ENCODE measurements at places on chromosomes 4 and X.

- no peak for DNase-seq
Observed at GRCh38 chrX:40009462-40009851, 88.3 kb downstream of the BCOR start.

DNA sequence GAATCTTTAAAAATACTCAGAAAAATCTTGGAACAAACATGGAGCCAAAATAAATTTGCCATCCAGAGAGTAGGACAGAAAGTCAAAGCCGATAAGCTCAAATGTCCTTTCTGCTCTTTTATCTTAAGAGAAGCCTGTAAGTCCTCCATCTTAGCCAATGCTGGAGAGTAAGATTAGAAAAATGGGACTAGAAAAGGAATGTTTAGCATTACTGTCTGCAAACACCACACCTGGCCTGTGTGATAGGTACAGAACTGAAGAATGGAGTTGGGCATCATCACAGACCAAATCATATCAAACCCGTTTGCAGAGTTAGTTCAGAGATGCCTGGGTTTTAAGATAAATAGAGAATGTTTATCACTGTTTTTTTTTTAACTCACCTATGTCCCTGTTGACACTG lies 10.5 kb upstream of the SLC39A8 start:
- DNase-seq = no peak

- no peak for DNase-seq
Observed at GRCh38 chr4:35229021-35229420, 1015.3 kb downstream of the ARAP2 start.

DNA sequence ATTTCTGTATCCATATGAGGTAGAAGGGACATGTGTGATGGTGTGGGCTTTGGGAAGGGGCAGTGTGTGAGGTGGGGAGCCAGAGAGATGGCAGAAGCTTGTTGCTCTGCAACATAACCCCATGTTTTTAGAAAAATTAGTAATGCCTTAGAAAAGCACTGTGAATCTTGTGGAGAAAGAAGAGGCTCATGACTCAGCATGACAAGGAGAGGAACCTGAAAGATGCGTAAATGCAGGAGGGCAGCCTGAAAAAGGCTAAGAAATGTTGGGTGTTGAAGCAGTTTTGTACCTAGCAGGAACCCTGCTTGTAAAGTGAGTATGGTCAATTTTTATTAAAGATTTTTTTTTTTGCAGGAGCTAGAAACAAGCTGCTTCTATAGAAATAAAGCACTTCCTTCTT lies 59.8 kb downstream of the ARSJ start:
- no peak for DNase-seq

DNA sequence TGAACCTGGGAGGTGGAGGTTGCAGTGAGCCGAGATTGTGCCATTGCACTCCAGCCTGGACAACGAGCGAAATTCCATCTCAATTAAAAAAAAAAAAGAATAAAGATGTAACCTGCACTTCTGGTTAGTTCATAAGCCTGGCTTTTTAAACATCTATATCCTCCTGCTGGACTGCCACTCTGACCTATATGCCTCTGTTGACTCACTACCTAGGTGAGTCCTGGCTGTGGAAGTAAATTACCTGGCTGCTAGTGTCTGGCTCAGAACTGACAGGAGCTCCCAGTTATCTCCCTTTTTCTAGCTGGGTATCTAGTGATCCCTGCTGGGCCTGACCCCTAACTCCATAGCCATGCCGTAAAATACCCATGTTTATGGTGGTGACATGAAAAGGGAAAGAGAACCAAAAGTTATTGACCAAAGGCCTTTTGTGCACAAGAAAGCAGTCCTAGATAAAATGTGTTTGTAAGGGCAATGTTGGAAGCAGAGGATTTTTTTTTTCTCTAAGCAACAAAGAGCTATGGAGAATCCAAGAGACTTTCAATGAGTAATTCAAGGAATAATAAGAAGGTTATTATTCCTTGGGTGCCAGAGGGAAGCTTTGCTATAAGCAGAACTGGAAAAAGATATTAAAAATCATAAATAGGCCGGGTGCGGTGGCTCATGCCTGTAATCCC lies 10.4 kb upstream of the G3BP2 start:
- DNase-seq = no peak

- DNase-seq = no peak
Observed at GRCh38 chr4:38775326-38775725, 7.5 kb downstream of the TLR10 start.

DNA sequence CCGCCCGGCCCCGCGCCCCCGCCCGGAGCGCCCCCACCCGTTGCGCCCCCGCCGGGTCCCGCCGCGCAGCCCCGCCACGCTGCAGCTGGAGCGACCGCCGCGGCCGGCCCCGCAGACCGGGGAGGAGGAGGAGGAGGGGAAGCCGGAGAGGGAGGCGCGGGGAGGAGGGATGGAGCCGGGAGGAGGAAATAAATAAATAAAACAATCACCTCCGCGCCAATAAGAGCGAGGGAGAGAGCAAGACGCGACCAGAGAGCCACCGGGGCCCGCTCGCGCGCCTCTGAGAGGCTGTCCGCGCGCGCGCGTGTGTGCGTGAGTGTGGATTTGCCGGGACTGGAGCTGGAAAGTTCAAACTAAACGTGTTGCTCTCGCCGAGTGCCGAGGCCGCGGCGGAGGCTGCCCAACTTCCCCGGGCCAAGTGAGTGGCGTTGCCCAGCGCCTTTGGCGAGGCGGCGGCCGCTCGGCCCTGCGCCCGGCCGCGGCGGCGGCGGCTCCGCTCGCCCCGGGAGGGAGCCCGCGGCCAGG lies 2184.4 kb upstream of the TENM3 start:
- peak; percentile 69 for DNase-seq

- DNase-seq = no peak
Observed at GRCh38 chr4:159077702-159078495, 25.0 kb upstream of the RAPGEF2 start.

DNA sequence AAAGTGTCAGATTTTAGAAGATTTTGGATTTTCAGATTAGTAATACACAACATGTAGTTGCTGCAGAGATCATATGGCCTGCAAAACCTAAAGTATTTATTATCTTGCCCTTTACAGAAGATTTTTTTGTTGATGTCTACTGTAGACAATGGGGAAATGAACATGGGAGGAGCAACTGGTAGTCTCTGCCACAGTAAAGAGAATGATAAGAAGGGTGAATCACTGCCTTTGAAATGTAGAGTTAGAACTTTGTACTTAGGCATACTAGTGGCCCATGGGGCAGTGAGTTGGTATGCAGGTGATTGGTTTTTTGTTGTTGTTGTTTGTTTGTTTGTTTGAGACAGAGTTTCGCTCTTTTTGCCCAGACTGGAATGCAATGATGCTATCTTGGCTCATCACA lies 50.1 kb downstream of the GAB1 start:
- DNase-seq = no peak

- no peak for DNase-seq
Observed at GRCh38 chrX:112053169-112053568, 29.4 kb downstream of the TRPC5 start.

GRCh38 chr4:80266902-80267380 lies 477 bp downstream of the FGF5 start:
- DNase-seq = peak; percentile 28

DNA sequence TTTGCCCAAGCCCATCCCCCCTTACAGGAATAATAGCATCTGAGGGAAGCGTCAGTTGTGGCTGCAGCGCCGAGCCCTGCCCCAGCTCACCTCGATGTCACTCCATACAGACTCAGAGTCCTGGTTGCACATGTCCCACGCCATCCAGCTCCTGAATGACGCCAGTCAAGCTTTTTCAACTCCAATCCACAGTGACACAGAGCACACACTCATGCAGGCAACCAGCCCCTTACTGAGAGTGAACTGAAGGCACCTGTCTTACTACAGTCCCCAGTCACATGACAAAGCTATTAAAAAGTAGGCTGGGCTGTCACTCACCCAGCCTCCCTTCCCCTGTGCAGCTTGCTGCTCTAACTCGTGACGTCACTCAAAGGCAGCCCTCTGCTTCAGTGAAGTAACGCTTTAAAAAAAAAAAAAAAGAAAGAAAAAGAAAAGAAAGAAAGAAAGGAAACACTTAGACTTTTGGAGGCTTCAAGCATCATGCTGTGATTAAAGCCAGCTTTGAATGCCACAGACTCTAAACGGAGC lies at the start of gene PPARGC1A:
Gene PPARGC1A (minus strand): TSS at position 234 of the 528 bp plus-strand sequence. CDS start 90 bp downstream, at position 144.
- DNase-seq = peak; percentile 66

DNA sequence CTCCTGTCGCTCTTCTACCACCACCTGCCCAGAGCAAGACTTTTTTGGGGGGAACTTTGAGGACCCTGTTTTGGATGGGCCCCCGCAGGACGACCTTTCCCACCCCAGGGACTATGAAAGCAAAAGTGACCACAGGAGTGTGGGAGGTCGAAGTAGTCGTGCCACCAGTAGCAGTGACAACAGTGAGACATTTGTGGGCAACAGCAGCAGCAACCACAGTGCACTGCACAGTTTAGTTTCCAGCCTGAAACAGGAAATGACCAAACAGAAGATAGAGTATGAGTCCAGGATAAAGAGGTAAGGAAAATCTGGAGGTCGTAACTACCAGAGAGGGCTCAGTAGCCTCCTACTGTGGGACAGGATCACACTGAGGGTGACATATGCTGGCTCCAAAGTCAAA lies 364.5 kb downstream of the MAPK10 start:
- DNase-seq = no peak

DNA sequence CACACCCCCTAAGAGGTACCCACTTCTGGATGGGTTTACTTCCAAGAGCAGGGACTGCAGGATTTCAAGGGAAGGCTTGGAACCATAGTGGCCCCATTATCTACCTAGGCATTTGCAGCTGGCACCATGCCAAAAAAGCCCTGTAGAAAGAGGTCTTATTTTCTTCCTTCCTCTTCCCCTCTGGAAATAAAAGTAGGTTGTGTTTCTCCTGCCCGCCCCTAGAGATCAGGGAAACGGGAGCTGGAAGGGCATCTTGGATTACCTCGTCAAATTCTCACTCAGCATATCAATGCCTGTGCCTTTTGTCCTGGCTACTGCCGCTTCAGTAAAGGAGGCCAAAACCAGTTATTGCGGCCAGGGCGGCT lies 1.6 kb downstream of the SCD5 start:
- DNase-seq = no peak

DNA sequence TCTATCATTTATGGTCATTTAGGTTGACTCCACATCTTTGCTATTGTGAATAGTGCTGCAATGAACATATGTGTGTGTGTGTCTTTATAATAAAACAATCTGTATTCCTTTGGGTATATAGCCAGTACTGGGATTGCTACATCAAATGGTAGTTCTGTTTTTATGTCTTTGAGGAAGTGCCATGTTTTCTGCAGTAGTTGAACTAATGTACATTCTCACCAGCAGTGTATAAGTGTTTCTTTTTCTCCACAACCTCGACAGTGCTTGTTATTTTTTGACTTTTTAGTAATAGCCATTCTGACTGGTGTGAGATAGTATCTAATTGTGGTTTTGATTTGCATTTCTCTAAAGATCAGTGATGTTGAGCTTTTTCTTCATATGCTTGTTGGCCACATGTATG lies 80.5 kb downstream of the ARHGAP6 start:
- no peak for DNase-seq

- no peak for DNase-seq
Observed at GRCh38 chr4:8280158-8280875, 10.8 kb downstream of the HTRA3 start.

DNA sequence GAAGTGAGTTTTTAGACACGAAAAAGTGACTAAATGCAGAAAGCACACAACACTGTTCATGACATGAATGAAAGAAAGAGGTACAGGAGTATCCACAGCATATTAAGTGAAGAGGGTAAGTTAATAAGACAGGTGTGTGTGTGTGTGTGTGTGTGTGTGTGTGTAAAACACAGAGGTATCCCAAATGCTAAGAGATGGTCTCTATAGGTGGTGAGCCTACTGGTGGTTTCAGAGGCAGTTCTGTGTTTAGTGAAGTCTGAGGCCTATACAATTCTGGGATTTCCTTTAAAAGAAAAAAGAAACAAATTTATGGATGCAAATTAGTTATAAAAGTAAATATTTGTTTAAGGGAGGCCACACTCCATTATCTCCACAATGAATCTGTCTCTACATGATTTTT lies 17.4 kb upstream of the TNIP3 start:
- no peak for DNase-seq

GRCh38 chrX:48919360-48919841 lies 577 bp upstream of the PIM2 start:
- DNase-seq = peak; percentile 22

GRCh38 chr4:83012200-83012686 lies 1.6 kb upstream of the LIN54 start:
- peak; percentile 38 for DNase-seq

DNA sequence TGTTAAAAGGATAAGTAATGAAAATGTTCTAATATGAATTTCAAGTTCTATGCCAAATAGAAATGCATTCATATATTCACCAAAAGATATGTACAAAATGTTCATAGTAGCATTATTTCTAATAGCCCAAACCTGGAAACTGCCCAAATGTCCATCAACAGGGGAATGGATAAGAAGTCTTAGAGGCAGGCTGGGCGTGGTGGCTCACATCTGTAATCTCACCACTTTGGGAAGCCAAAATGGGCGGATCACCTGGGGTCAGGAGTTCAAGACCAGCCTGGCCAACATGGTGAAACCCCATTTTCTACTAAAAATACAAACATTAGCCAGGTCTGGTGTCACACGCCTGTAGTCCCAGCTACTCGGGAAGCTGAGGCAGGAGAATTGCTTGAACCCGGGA lies 2.3 kb upstream of the HPRT1 start:
- no peak for DNase-seq

DNA sequence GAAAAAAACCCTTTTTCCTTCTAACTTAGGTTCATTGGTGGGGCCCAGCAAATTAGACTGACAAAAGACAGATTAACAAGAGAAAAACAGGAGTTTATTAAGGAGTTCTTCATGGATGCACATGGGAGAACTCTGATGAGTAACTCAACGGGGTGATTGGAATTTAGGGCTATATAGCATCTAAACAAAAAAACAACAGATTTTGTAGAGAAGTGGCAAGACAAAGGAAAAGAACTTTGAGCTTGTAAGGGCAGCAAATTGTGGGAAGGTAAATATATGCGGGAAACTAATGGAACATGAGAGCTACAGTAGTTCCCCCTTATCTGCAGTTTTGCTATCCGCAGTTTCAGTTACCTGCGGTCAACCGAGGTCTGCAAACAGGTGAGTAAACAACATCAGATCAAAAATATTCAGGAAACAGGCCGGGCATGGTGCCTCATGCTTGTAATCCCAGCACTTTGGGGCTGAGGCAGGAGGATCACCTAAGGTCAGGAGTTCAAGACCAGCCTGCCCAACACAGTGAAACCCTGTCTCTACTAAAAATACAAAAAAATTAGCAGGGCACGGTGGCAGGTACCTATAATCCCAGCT lies 573.6 kb downstream of the ADGRL3 start:
- DNase-seq = no peak

- no peak for DNase-seq
Observed at GRCh38 chr4:183857040-183857439, 48.1 kb upstream of the STOX2 start.

DNA sequence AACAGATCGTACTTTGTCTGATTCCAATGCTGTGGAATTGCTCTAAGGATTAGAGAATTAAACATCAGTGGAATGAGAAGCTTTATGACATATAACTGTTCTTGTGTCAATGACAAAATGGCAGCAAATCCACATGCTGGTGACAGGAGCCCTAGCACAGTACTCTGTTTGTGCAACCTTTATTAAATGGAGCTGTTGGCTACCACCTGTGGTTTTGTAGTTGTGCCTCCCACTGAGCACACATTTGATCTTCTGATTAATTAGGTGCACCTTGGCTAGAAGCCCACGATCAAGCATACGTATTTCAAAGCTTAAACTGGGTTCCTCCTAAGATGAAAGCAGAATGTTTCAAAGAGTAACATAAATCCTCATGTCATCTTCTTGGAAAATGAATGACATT lies 394.0 kb upstream of the IGFBP7 start:
- no peak for DNase-seq
